Cerebellar nuclear complex (tissue), 1 donor: ENCODE measurements at places on chromosomes 1 and 21.

GRCh38 chr21:24289539-24289938, 1317.7 kb downstream of the MRPL39 start:
- DNase-seq = no peak

- no peak for DNase-seq
Measured at GRCh38 chr1:230408971-230409370, 17.2 kb downstream of the PGBD5 start.

GRCh38 chr1:106615473-106615872, 441.0 kb upstream of the PRMT6 start:
- DNase-seq = no peak

GRCh38 chr21:17602874-17603273, 9.8 kb downstream of the BTG3 start:
- no peak for DNase-seq

DNA sequence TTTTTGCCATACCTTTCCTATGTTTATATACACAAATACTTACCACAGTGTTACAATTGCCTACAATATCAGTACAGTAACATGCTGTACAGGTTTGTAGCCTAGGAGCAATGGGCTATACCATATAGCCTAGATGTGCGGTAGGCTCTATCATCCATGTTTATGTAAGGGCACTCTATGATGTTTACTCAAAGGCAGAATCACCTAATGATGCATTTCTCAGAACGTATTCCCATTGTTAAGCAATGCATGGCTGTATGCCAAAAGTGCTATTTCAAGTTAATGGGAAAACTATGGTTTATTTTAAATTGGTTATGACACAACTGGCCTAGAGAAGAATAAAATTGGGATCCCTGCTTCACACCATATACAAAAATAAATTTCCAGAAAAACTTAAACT, 36.9 kb upstream of the DISP1 start:
- no peak for DNase-seq

DNA sequence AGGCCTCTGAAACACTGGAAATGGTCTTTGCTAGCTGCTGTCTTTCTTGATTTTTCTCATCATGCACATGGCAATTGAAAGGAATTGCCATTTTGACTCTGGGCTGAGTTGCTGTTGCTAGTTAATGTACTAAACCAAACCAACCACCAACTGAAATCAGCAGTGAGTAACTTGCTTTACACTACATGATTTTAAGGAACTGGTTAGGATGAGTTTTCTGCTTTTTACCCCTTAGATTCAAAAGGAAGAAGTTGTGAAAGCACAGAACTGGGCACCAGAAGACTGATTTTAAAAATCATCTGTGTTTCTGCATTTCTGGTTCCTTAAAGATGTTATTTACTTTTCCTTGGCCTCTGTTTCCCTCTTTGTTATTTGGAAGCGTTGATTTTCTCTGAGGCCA, 361.9 kb downstream of the HLX start:
- no peak for DNase-seq

GRCh38 chr1:41452704-41453290, 31.7 kb downstream of the EDN2 start:
- no peak for DNase-seq
